ENCODE measurements at places on chromosomes 1 and 21.

DNA sequence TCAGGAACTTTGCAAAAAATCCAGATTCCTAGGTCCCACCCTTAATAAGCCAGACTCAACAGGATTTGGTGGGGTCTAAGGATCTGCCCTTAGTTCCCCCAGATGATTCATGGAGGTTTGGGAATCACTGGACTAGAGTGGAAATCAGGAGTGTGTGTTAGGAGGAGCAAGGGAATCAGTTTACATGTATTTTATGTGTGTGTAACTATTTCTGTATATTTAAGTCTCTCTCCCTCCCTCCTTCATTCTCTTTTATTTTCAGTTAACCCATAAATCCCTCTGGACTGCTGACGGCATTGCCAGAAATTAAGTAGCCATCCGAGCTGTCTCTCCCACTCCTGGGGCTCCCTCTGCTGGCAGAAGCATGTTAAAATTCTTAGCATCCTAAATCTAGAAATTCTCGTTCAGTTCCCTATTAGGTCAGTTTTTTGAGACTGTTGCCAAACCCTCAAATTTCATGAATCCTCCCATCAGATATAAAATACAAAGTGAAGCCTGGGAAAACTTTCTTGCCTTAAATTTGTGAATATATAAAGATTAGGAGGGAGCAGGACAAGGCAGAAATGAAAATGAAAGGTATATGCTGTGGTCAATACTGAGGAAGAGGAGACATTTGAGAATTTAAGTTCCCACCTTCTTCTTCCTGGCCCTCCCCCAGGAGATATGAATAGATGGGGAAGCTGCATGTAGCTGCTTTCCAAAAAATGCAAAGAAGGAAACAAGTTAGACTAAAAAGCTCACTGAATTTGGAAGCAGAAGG lies 11.7 kb upstream of the HSD11B1 start:
- peak; percentile 59 for DNase-seq

DNA sequence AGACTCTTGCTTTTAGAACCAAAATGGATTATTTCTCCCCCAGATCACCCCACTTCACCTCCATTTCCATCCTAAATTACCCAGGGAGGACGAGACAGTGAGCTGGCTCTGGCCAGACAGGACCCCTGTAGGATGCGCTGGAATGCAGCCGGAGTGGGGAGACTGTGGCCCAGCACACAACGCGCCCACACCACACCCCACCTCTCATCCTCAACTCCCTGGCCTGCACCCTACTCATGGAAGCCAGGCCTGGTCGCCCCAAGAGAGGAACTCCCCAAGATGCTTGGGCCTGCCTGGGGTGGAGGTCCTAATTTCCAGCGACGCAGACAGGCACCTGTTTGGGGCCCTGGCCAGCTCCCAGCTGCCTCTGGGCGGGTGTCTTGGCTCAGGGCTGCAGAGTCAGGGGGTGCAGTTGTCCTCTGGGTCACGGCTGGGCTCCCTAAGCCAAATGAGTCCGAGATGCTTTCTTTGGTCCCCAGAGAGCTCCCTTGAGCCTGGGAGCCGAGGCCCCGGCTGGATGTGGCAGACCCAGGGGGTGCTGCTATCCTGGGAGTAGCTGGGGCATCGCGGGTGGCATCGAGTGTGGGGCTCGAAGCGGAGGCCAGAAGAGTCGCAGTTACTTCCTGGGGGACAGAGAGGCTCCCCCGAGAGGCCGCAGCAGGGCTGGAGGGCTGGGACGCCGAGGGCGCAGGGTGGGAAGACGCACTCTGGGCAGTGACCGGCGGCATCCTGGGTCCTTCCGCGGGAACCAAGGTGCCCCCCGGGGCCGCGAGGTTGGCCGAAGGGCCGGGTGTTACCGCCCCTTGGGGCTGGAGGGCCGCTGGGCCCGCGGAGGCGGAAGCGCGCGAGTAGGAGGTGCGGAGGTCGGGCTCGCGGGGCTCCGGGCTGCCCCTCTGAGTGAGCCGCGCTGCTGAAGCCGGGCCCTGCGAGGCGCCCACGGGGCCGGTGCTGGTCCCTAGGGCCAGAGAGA lies 10.4 kb downstream of the CLEC20A start:
- DNase-seq: peak; percentile 73

- peak; percentile 84 for DNase-seq
Observed at GRCh38 chr1:182739545-182739944, 50.0 kb upstream of the NPL start.

GRCh38 chr1:46654012-46654411 lies 14.2 kb downstream of the ATPAF1 start:
- no peak for DNase-seq

GRCh38 chr1:243394066-243394465 lies 138.2 kb downstream of the SDCCAG8 start:
- no peak for DNase-seq

DNA sequence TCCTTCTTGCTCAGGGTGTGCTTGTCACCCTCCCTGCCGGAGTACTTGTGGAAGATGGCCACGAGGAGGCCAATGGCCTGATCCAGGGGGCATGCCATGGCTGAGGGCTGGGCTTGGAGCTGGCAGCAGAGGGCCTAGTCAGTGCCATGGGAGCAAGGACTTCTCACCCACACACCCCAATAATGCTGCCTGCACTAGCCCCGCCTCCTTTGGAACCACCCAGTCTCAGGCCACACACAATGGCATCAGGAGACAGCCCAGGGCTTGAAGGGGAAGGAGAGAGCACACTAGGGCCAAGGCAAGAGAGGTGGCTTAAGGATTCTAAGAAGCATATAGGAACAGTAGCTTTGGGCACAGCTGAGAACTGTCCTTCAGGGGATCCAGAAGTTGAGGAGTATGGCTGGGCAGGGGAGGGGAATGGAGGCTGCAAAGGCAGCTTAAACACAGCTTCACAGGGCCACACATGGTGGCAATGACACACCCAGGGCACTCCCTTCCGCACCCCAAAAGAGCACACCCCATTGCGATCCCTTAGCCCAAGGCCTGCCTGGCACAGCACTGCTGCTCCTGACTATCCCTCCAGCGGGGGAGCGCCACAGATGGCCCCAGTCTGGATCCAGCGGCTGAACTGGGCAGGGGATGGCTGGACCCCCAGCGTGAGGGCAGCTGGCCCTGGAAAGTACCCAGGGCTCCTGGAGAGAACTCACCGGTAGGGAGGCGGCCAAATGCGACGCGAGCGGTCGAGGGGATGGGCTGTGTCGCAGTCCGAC lies at the start of gene S100A6:
TSS of gene S100A6 (minus strand) at position 750 of the 770 bp plus-strand sequence. CDS start at position 98, 652 bp downstream.
- peak; percentile 57 for DNase-seq

DNA sequence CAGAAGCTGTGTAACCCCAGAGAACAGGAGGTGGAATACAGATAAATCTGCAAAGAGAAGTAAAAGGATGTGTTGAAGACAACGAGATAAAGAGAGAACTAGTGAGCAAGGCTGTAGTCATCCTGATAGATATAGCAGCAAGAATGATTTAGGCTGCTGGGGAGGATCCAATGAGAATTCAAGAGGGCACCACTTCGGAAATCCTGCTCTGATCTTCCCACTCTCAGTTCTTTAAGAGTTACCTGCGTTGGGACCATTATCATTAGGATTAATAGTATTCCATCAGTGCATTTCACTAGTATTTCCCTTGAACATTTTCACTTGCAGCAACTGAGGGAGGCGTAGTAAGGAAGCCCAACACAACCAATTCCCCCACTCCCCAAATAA lies at the start of gene BRINP3:
TSS of gene BRINP3 (minus strand) at position 103 of the 387 bp plus-strand sequence.
- no peak for DNase-seq

DNA sequence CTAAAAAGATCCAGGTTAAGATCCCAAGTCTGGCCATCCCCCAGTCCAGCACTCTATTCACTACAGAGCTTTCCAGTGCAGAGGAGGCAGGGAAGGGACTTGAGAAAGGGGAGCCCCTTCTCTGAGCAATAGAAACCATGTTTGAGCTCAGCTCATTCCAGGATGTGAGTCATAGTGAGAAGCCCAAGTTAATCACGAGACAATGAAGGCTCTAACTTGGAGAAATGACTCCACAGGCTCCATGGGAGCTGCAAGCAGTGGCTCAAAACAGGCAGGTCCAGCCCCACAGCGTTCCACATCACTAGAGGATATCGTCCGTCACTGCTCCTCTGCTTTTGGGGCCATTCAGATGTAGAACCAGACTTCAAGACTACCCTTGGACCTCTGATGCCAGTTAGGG lies 59.1 kb downstream of the CAMK2N1 start:
- DNase-seq: no peak

GRCh38 chr1:83961571-83962295 lies 37.2 kb downstream of the TTLL7 start:
- DNase-seq: no peak

DNA sequence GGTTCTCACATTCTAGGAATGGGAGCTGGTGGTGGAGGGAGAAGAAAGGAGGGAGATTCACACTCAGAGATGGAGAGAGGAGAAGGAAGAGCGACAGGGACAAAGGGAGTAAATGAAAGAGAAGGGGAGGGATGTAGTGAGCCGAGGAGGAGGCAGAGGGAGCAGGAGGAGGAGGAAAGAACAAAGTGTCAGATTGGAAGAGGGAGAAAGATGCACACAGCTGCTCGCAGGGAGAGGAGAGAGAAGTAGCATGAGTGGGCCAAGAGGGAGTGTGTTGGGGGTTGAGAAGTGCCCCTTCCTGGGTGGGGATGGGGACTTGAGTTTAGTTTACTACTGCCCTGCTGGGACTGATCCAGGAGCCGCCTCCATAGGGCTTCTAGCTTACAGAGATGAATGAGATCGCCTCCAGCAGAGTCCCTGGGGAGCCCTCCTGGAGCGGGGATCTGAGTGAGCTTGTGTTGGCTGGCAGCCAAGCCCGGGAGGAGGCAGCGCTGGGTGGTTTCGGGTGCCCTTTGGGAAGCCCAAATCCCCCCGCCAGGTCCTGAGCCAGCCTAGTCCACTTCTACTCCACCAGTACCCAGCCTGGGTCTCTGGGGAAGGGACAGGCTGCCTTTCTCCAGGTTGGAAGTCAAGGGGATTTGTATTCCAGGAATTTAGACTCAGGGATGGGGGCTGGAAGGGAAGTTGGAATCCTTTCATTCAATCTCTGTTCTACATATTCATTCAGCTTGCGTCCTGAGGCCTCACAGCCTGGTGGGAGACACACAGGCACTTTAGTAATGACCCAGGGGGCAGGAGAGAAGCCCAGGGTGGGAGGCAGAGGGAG lies 20.9 kb downstream of the PTPRU start:
- DNase-seq: peak; percentile 55

GRCh38 chr1:12595757-12596006 lies 22.3 kb downstream of the DHRS3 start:
- no peak for DNase-seq

- no peak for DNase-seq
Observed at GRCh38 chr1:178134061-178134460, 40.2 kb downstream of the RASAL2 start.

DNA sequence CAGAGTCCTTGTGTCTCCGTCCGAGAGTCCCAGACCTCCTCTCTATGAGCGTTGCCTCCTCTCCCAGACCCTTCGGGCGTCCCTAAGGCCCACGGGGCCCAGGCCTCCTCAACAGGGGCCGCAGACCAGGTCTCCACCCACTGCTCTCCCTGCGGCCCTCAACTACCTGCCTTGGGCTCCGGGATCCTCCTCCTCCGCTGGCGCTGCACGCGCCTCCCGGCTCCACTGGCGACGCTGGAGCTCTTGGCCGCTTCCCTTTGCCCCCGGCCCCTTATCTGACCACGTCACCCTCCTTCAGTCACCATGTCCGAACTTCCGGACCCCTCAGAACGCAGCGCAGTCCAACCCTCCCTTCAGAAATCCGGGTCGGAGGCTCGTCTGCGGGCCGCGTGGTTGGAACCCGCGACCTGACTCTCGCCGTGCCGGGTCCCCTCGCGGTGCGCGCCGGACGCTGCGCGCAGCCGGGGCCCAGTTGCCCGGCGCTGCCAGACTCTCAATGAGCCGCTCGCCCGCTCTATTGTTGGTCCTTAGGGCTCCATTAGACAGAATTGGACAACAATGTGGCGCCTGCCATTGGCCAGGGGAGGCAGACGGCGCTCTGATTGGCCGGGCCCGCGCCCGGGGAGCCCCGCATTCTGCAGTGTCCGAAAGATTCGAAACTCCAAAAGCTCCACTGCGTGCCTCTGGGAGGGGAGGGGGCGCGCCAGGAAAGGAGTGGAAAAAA lies at the start of gene DMRTA2:
TSS of gene DMRTA2 (minus strand) at position 498 of the 724 bp plus-strand sequence. CDS start 1,907 bp downstream, outside the sequence.
- peak; percentile 82 for DNase-seq

DNA sequence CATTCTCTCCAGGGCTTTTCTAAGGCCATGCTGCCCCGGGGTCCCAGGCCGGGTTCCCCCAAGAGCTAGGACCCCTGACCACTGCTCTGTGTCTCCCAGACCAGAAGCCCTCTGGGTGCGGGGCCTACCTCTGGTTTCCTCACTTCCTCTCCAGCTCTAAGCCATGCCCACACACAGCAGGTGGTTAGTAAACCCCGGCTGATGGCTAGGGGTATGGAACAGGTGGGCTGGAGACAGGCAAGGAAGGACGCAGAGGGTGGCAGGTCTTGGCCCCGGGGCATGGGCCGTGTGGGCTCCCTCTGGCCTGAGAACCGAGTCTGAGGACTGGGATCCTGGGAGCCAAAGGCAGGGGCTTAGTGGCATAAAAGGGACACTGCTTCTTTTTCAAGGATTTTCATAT lies 15.9 kb upstream of the PLCH2 start:
- no peak for DNase-seq

DNA sequence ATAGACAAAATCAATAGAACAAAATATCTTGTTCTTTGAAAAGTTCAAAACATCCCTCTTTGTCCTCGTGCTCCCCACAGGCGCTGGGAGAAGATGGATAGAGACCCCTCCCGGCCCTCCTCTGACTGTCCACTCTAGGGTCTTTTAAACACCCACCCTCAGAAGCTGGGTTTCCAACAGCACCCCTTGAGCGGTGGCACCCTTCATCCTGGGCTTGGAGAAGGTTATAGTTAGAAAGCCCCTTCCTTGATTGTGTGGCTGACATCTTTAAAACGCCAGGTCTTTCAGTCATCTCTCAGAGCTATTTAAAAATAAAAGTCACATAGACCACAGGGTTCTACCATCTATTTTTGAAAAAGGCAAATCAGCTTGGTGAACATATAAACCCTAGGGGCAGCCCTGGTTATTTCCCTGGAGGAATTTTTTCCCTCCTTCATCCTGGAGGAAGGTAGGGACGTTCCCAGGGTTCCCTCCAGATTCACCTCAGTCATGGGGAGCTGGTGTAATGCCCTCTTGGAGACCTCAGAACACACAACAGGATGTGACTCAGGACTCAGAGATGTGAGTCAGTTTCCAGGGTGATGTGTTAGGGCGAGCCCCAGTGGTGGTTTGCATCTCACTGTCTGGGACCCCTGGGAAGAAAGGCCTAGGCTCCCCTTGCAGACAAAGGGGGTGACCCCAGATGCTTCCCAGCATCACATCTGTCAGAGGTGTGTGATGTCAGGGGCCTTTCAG lies 138.5 kb downstream of the CLIC6 start:
- DNase-seq: no peak
